ENCODE measurements at places on chromosomes 1 and 21.

DNA sequence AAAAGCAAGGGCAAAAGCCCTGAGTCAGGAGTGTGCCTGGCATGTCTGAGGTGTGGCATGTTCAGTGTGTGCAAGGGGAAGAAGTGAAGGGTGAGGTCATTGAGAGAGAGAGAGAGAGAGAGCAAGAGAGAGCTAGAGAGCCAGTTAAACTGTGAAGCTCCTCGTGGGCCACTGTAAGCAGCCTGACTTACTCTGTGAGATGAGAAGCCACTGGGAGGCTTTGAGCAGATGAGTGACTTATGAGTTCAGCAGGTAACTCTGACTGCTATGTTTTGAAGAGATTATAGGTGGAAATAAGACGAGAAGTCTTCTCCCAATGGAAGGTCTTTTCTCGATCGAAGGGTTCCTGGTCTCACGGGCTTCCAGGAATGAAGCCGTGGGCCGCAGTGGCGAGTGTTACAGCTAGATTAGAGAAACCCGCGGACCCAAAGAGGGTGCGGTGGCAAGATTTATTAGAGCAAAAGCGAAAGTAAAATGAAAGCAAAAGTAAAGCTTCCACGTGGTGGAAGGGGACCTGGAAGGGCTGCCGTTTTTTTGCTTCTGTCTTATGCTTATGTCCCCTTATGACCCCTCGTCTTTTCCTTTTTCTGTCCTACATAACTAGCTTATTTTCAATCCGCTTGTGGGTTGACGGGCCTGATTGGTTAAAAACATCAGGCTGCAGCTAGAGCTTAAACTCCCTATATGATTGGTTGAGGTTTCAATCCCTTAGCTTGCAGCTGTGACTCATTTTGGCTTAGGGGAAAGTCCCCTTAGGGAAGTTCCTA lies 323.1 kb upstream of the FAM78B start:
- peak; percentile 84 for DNase-seq

GRCh38 chr1:148355976-148356375 lies 127.1 kb downstream of the PPIAL4G start:
- DNase-seq = no peak

DNA sequence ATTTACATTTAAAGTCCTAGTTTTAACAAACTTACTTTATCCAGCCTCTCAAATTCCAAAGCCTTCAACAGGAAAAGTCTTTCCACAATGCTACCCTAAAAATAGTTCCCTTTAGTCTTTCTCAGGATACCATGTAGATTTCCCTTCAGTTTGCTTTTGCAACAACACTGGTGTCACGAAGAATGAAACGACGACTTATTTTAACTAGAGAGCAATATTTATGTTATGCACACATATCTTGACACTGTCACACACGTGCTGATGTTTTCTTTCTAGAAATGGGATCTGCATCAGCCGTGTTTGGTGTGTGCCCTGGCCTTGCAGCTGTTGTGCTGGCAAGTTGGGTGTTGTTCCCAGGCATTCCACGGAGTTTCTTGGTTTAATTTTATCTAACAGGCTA lies 75.5 kb downstream of the SIPA1L2 start:
- no peak for DNase-seq

DNA sequence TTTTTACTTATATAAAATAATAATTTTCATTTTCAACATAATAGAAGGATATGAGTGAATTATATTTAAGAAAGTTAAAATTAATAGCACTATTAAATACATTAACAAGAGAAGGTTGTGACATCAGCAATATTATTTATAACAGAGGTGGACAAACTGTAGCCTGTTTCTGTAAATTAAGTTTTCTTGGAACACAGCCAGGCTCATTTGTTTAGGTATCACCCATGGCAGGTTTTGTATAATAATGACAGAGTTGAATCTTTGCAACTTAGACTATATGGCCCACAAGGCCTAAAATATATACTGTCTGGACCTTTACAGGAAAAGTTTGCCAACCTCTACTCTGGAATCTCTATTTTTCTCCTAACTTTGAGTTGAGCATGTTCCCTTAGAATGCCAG lies 42.8 kb upstream of the CACYBP start:
- no peak for DNase-seq

DNA sequence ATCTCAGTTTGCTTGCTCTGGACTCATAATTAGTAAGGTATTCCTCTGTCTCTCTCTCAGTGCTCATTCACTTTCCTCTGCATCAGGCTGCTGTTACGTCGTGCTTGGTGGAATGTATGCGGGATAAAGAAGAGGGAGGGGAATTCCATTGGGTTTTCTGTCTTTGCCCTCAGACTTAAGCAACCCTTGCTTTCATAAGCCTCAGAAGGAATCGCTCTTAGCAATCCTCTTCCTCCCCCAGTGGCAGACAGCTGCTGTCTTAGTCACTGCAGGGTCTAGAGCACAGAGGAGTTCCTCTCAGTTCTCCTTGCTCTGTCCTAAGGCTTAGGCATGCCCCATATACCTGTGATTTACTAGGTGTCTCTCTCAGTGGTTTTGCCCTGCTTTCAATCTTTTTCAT lies 19.1 kb upstream of the NTMT2 start:
- no peak for DNase-seq

DNA sequence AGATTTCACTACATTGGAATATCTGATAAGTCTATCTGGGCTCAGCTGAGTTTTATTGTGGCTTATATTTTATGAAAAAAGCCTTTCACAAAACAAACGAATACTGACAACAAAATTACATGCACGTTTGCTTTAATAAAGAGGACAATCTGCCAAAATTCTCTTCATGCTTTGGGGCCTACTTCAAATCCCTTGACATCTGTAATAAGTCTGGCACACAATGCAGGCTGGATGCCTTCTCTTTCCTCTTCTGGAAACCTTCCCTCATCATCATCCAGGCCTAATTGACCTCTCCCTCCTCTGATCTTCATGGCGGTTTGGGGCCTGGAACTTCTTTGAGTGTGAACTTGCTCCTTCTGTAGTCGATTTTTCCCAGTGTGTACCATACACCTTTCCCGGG lies 70.3 kb downstream of the MAP10 start:
- no peak for DNase-seq

DNA sequence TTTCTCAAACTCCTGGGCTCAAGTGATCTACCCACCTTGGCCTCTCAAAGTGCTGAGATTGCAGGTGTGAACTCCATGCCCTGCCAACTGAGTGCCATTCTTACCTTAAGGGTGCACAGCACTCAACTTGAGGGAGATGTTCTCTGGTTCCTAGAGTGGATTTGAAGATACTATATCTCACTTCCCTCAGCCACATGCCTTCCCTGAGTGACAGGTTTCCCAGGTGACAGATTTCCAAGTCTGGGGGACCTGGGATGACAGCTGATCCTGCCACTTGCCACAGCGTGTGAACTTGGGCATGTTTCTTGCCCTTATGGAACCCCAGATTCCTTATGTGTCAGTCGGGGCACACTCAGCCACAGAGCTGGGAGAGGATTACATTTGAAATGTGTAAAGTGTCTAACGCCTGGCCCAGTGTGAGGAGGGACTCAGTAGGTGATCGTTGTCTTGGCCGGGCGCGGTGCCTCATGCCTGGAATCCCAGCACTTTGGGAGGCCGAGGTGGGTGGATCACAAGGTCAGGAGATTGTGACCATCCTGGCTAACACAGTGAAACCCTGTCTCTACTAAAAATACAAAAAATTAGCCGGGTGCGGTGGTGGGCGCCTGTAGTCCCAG lies 29.6 kb upstream of the BTG2 start:
- DNase-seq = no peak

DNA sequence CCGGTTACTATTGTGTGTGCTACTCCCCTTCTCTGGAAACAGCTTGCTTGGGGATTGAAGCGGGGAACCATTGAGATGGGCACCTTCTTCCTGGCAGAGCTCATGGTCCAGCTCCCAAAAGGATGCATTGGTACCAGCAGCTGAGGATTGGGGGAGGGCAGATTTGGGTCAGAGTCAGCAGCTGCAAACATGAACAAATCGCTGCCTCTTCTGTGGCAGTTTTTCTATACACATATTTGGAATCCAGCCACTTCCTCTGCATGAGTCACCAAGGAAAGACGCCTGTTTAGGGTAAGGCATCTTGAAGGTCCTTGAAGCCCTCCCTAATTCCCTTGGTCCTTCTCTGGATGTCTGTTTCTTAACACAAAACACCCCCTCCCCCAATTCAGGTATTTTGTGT lies 104.7 kb downstream of the DAB1 start:
- no peak for DNase-seq

- DNase-seq = no peak
Measured at GRCh38 chr1:154729031-154729442, 121.1 kb upstream of the ADAR start.

DNA sequence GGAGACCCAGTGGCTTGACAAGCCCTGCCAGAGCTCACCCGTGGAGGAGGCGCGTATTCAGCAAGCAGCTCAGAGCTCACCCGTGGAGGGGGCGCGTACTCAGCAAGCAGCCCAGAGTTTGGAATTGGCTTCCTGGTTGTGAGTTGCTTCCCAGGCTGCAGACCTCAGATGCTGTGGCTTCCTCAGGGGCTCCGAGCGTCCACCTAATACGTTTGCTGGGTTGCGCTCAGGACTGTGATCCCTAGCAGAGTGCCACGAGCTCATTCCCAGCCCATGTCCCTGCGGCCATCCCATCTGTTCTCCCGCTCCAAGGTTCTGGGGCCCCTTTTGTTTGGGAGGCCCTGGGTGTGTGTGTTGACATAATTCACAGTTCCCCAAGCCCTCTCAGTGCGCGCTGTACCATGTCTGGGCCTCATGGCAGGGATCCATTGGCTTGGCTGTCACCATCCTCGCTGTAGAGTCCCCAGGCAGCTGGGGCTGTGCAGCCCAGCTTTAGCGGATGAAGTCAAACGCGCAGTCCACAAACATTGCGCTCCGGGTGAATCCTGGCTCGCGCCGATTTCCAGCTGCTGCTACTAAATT lies 3.6 kb downstream of the AJAP1 start:
- no peak for DNase-seq

- DNase-seq = no peak
Measured at GRCh38 chr1:221994939-221995338, 253.1 kb upstream of the DUSP10 start.

DNA sequence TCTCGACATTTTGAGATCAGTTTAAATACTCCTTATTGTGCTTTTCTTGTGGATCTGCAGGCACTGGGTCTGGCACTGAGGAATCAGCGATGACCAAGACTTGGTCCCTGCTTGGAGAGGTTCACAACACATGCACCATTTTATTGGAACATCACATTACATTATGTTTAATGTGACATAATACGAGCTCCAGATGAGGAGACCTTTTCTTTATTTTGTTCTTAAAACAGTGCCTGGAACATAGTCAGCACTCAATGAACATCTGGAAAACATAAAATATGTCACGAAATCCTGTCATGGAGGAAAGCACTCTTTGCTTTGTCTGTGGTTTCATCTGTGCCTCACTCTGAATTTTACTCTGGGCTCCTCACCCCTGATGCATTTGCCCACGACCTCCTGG lies 110.7 kb downstream of the ST6GALNAC3 start:
- no peak for DNase-seq

- no peak for DNase-seq
Measured at GRCh38 chr1:118122234-118123004, 62.6 kb downstream of the SPAG17 start.

GRCh38 chr1:74755475-74755874 lies 22.5 kb downstream of the TYW3 start:
- no peak for DNase-seq
